ENCODE measurements at places on chromosomes 5 and 9.
A peak's percentile ranks its signal among the peaks of the same experiment; 100 is the strongest.

DNA sequence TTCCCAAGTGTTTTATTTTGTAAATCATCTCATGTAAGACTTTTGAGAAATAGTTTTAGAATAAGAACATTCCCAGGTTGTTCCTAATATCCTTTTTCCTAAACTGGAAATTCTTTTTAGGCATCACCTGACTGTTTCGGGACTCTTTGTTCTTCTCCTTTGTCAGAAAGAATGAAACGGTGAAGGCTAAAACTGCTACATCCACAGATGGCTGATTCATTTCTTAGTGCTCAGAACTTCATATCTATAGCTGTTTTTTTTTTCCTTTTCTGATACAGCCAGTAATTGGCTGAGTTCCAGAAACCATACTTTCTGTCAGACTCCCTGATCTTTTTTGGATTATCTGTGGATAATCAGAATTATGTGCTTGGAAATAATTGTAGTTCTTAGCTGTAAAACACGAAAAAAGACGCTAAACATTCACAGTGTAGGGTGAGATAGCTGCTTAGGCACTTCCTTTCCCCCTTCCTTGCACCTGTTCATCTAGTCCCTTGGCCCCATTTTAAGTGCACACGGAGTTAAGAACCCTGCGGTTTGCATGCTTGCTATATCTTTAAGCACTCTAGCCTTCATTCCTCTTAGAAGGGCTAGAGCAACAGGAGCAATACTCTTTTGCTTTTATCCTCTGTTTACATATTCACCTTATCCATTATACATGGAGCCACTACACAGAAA is 283.9 kb downstream of the PJA2 start:
- no peak for DNase-seq

DNA sequence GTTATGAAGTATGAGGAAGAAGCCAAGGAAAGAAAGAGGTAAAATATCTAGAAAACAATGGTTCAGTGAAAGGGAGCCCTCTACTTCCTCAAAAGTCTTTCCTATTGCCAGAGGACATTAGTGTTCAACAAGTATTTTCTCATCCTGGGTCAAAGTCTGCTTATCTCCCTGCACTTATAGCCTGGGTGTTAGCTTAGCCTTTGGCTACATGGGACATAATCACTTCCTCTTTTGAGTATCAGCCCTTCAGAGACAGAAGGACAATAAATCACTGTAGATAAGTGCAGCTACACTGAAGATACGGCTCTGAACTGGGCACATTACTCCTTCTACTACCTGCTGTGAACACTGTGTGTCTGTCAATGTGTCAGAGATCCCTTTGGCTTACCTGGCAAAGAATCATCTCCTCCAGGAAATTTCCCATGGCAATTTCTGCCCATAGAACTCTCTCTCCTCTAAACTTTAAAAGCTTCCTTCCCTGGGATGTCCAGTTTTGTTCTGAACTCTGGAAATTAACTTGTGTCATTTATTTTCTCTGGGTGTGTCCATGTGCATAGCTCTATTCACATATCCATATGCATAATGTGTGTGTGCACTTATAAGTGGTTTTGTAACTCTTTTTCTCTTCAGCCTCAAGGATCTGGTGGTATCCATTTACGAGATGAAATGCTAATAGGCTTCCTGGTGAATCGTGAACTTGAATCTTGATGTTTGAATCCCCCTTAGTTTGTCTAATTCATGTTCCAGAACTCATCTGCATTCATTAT is 30.0 kb upstream of the RECK start:
- DNase-seq: no peak

GRCh38 chr5:154316223-154316935 is 125.8 kb downstream of the GALNT10 start:
- no peak for DNase-seq

- DNase-seq: no peak
These were observed 1088.5 kb upstream of the CDH6 start for GRCh38 chr5:30104872-30105596.

- no peak for DNase-seq
These were observed 124.5 kb upstream of the PHYKPL start for GRCh38 chr5:178357121-178357521.

GRCh38 chr5:42924686-42925085 is 113.0 kb upstream of the SELENOP start:
- DNase-seq: no peak

DNA sequence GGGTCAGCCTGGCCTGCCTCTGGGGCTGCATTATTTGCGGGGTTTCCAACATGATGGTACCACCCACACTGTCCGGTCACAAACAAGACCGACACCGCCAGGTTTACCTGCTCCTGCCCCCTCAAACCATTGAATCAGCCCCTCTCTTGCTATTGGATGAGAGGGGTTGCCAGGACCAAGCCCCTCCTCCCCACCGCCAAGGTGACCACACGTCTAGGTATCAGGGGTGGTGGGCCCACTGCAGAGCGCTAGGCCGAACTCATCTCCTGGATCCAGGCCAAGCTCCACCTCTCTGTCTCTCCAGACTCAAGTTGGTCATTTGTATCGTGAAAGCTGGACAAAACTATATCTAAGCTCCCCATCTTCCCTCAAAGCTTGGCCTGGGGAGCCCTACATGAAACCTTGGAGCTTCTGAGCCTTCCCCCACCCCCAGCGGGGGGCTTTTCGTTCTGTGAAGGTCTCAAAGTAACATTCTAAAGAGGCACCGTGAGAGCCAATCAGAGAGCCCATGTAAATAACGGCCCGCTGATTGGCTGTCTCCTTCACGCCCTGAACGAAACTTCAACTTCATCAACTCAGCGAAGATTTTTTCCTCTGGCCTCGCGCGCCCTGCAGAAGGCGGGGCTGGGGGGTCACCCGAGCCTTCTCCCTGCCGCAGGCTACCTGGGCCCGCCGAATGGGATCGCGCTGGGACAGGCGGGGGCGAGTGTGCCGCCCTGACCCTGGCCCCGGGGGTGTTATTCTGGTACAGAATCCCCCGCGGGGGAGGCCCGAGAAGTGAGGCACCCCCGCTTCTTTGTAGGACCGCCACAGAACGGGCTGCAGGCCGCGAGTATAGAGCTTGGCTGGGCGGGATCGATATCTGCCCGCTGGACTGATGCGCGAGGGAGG is 49.6 kb upstream of the PSD2 start:
- peak; percentile 77 for DNase-seq

GRCh38 chr9:121098567-121099198 is 23.9 kb downstream of the CNTRL start:
- DNase-seq: no peak

DNA sequence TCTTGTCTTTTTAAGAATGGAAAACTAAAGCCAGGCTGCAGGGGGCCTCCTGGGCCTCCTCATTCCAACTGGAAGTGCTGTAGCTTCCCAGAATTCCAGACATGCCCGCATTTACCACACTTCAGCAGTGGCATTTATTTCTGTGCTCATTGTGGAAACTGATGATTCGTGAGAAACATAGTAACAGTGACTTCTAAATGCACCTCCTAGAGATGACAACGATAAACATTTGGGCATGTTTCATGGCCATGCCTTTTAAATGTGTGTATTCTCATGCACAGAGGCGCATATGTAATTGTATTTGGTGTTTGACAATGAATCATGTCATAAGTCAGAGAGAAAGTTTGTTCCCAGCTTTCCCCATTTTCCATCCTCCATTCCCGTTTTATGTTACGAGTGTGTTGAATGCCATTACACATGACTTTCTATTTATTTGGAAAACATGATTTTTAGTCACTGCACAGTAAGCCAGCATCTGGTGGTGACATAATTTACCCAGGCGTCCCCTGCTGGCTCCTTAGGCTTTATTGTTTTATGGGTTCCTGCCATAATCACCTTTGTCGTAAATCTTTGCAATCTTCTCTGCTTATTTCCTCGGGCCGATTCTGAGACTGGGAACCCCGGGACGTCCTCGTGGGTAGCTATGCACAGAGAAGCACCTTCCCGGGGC is 68.8 kb upstream of the FCN2 start:
- DNase-seq: no peak

GRCh38 chr5:132653716-132654115 is 4.3 kb upstream of the IL13 start:
- DNase-seq: no peak

DNA sequence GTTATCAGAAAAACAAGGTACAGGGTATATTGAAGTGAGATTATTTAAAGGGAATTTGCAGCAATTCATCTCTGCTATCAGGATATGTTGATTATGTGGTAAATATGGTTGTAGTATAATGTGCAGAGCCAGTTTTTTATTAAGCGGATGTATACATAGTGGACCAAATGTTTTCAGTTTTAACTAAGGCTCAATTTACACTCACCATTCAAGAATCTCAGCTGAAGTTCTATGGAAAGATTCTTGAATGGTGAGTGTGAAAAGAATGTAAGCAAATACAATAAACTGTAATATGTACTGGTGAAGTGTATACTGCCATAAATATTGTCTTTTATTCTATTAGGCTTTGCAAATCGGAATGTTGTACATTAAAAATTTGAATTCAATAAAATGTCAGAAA is 895.9 kb upstream of the CDH10 start:
- DNase-seq: no peak

DNA sequence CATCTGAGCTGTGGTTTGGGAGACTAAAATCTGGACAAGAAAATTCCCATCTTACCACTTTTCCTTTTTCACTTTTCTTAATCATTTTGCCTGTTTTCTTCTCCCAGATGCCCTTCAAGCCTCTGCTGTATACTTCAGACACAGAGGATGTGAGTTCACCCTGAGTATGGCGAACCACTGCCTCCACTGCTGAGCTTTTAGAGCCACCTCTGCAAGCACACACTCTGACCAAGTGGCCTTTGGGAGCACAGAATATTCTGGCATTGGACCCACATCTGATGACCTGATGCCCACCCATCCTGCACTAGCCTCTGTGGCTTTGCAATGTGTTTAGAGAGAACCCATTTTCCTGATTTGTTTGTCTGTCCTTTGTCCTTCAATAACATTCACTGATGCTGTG is 32.5 kb downstream of the TERT start:
- no peak for DNase-seq

GRCh38 chr5:145666591-145666990 is 168.6 kb downstream of the PRELID2 start:
- no peak for DNase-seq

DNA sequence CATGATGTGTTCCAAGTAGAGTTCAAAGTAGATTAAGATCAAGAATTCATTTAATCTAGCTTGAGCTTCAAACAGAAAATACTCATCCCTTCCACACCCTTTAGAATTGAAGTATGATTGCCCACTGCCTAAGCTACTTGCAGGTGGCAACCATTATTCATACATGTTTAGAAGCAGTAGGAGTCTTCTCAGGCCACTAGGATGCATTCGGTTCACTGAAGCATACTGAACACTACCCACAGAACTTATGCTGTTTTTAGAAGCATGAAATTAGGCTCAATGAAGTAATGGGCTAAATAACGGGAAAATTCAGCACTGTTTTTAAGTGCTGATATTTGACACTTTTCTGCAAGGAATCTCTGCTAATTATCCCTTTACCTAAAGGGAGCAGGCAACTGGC is 263.4 kb downstream of the DEPDC1B start:
- DNase-seq: no peak

- no peak for DNase-seq
These were observed 58.1 kb downstream of the PIP5K1B start for GRCh38 chr9:68763104-68763503.

GRCh38 chr9:114150608-114151007 is 4.7 kb upstream of the COL27A1 start:
- DNase-seq: no peak

DNA sequence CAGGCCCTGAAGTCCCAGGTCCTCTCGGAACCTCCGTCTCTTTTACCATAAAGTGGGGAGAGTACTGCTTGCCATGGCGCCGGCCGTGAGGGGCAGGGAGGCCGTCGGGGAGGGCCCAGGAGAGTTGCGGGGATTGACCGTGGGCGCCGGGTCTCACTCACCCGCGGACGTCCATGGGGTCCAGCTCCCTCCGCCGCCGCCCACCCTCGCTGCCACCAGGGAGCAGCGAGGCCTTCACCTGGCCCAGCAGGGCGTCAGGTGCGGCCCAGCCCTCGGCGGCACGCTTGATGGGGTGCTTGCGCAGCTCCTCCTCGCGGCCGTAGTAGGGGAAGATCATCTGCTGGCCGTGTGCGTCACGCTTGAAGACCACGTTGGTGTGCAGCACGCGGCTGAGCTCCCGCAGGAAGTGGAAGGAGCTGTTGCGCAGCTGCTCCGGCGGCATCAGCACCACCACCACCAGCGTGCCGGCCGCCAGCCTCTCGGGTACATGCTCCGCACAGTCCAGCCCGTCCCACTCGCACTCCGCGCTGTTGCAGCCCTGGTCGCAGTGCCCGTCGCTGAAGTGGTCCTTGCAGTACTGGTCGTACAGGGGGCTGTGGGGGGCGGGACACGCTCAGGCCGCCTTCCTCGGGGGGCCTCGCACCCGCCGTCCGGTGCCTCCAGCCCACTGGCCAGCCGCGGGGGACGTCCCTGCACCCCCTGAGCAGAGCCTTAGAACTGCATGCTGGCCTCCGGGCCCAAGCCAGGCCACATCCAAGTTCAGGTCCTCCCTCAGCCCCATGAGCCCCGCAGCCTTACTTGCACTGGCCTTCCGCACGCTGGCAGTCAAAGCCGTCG is 21.9 kb upstream of the SEC16A start:
- no peak for DNase-seq

GRCh38 chr9:100394032-100394695 is 32.8 kb upstream of the MSANTD3 start:
- DNase-seq: no peak

DNA sequence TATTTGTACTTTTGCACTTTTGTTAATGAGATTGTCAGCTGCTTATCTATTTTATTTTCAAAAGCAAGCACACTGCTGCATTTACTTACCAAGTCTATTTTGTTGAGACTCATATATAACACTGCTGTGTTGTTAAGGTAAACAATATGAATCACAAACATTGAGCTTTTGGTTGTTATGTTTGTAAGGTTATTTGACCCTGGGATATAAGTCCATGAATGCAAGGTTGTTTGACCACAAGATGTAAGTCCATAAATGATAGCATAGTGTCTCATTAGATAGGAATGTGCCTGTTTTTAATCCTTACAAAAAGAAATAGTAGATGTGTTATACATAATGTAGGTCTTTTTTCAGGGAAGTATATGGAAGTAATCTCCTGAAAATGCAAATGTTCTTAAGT is 845.9 kb downstream of the CDH9 start:
- no peak for DNase-seq
